ENCODE measurements at places on chromosomes 3 and 15.

DNA sequence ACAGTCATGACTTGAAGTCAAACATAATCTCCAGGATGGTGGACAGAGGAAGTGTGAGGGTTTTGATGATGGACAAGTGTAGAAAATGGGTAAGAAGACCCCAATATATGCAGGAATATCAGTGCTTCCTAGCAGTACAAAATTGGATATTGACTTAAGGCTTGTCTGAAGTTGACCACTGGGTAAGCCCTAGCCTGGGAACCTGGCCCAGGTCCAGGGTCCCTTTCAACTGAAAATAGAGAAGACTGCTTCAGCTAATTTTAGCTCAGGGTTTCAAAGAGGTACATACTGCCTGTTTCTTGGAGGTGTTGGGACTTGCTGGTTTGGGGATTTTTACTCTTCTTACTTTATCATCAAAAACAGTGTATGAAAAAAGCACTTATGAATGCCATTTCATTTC, 4.7 kb downstream of the NR1D2 start:
- DNase-seq: no peak

GRCh38 chr3:158991146-158991705, 189.4 kb downstream of the MFSD1 start:
- DNase-seq: no peak

- DNase-seq: no peak
These were observed 33.6 kb upstream of the DUT start for GRCh38 chr15:48297668-48298067.

GRCh38 chr3:27031476-27031875, 337.7 kb downstream of the NEK10 start:
- no peak for DNase-seq

GRCh38 chr3:140715035-140715434, 37.2 kb downstream of the TRIM42 start:
- no peak for DNase-seq

GRCh38 chr3:31636694-31637442, 104.1 kb downstream of the STT3B start:
- DNase-seq: no peak

DNA sequence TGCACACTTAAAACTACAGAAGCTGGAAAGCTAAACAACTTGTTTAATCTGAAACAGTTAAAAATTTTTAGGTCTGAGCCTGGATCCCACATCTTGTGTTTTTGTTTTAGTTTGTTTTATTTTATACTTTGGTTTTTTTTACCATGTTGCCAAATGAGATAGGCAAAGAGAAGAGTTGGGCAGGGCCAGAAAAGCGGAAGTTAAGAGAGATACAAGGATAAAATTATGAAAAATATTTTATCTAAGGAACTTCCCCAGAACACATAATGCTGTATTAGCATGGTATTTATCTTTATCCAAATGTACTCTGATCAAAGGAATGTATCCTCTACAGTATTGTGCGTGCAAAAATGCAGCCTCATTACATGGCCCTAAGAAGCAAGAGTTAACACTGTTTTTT, 50.7 kb downstream of the PROS1 start:
- DNase-seq: no peak

DNA sequence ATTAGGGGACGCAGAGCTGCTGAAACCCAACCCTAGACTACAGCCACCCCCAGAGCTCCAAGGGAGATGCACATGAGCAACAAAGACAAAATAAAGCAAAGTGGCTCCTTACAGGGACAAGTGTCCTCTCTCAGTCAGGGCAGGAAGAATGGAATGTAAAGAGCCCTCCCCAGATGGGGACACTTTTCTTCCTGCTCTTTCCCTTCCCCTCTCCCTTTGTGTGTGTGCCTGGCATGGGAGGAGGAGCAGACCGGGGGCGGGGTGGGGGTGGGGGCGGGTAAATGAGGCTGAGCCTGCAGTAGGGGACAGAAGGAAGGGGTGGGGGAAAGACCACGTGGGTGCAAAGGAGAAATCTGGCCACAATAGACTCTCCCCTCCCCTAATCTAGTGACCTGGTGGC, 37.4 kb downstream of the ACAA1 start:
- no peak for DNase-seq

GRCh38 chr3:38549486-38549885, 53.3 kb downstream of the EXOG start:
- no peak for DNase-seq

DNA sequence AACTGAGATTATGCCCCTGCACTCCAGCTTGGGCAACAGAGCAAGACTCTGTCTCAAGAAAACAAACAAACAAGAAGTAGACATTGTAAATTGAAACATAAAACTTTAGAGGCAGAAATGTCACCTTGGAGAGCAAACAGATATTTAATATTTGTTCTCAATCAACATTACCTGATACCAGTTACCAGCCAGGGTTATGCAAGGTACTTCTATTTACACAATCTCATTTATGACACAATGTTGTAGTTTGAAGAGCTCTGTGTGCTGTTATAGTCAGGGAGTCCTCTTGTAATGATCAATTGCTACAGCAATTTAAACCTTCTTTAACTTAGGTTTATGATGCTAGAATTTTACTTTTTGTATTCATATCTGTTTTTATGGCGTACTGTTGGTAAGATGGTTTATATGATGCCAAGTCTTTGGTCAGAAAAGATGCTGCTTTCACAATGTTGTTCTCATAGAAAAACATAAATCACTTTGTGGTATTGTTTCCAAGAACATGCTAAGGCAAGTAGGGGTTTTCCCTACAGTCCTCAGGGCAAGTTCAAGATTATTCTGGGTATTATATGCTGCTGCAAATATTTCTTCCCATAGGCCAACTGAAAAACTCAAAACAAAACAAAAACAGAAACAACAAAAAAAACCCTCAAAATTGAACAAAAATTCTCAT, 173.5 kb downstream of the TNIK start:
- no peak for DNase-seq

- no peak for DNase-seq
These were observed at the start of gene CCDC33 for GRCh38 chr15:74235962-74236361. TSS of gene CCDC33 (plus strand) at chr15:74236326. CDS start at chr15:74236720, 394 bp downstream.

GRCh38 chr3:123813876-123814275, 70.3 kb downstream of the MYLK start:
- DNase-seq: no peak

DNA sequence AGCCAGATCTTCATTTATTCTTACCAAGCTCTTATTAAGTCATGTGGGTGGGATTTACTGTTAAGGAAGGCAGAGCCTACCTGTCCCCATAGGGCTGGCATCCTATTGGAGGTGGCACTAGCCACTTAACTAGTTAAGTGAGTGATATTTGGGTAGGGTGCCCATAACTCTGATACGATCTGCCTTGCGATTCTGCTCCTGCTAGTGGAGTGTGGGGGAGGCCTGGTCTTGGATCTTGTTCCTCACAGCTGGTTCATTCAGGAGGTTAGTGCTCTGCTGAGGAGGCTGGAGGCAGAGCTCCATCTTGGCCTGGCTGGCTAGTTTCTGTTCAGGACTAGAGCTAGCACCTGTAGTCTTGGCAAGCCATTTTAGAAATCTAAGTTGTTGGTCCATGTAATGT, 9.3 kb downstream of the BAHD1 start:
- DNase-seq: no peak

GRCh38 chr15:40928821-40929659, at the start of gene DLL4:
TSS of gene DLL4 (plus strand) at chr15:40929340. CDS start at chr15:40929669, 329 bp downstream.
- DNase-seq: peak; percentile 43

GRCh38 chr3:196756732-196757131, 17.1 kb downstream of the PAK2 start:
- no peak for DNase-seq

DNA sequence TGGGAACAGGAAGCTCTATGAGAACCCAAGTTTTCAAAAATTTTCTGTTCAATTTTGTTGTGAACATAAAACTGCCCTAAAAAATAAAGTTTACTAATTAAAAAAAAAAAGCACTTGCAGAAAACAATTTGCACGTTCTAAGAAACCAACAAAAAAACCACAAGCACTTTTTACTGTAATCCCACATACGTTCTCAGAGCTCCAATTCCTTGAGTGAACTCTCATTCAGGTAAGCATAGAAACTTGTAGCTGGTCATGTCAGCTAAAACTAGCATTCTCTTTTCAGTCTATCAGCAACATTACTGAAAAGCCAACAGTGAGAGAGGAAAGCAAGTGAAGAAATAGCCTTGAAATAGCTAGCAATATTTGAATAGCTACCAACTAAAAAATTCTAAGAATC, 11.5 kb upstream of the TMF1 start:
- DNase-seq: no peak

GRCh38 chr3:37753428-37753827, 108.3 kb upstream of the CTDSPL start:
- DNase-seq: no peak

DNA sequence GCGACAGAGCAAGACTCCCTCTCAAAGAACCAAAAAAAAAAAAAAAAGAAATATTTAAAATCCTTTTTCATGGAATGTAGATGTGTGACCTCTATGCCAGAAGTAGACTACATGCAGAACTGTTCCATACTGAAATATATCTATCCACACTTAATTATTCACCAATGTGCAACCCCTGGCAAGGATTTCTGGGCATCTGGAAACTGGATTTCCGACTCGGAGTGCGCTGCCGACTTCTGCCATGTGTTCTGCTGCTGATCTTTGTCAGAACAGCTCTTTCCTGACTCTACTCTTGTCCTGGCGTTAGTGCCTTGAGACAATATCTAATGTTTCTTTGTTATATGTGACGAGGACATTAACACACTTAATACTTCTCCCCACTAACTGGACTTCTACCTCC, 11.7 kb downstream of the LIPH start:
- DNase-seq: no peak

GRCh38 chr3:131933665-131934064, 101.1 kb downstream of the CPNE4 start:
- no peak for DNase-seq

- no peak for DNase-seq
These were observed 138.0 kb upstream of the ALCAM start for GRCh38 chr3:105228696-105229095.

DNA sequence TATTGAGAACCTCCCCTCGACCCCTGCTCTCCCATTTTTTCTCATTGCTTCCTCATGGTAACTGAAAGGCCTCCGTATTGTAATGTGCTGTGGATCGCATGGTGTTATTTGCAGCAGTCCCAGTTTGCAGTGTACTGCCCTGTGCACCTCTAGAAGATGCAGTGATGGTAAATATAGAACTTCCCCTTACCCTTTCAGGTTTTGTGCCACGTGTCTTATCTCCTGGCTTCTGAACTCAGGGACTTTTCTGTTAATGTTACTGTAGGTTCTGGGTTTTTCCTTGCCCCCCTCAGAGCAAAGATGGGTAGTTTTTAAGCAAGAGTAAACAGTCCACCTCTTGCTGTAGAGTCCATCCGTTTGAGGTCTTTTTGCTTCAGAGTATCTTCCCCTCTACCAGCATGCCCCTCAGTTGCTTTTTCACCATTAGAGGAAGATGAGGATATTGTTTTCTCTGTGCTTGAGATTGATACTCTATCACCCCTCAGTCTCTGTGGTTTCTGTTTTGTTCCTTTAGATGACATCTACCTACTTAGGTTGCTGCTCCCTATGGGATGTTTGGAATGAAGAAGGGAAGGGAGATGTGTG, 22.4 kb downstream of the CHD2 start:
- DNase-seq: no peak

DNA sequence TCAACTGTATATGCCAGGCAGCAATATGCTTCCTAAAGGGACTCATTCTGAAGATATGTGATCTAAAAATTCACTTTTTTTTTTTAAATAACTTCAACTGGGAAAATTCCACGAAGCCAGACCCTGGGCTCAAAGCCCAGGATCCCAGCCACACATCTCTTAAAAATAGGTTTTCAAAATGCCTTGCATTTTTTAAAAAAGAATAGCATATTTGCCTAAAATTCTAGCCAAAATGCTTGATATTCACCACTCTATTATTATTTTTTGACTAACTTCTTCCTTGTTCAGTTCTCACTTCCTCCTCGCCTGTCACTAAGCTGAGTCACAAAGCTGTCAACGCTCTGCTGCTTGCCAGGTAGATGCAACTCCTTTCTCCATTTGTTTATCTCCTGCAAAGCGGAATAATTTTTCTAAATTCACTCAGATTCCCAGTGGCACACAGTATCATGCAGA, 28.0 kb upstream of the VGLL4 start:
- DNase-seq: no peak

DNA sequence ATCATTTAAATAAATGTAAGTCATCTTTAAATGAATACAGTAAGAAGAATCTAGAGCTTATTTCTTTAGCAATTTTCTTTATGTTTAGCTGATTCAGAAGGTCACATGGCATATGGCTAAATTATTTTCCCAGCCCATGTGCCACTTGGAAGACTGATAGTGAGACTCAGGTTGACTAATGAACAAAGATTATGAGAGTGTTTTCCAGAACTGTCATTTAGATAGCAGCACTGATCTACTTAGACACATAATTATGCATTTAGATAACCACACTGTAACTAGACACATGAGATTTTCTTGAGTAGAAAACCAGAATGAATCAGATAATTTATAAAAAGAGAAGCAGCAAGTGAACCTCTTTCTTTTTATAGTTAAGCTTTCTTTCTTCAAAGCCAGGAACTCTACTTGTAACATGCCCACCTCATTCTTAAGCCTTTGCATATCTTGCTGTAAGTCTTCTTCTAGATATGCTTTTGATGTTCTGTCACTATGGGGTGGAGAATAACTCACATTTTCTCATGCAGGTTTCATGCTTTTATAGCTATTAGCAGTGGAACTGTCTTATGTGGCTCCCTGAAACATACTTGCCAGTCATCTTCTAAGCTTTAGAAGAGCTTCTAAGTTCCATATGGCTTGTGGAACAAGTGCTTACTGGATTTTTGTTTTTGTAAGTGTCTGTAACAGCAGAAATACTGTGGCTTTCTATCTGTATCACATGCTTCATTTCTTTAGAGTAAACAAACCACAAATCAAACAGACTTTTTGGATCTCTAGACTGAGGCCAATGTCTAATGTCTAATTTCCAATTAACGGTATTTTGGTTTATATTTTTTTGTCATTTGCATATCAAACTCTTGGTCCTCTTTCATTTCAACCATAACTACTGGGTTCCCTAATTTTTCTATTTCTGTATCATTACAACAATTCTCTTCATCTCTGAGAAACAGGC, 101.4 kb downstream of the LMLN start:
- DNase-seq: no peak

DNA sequence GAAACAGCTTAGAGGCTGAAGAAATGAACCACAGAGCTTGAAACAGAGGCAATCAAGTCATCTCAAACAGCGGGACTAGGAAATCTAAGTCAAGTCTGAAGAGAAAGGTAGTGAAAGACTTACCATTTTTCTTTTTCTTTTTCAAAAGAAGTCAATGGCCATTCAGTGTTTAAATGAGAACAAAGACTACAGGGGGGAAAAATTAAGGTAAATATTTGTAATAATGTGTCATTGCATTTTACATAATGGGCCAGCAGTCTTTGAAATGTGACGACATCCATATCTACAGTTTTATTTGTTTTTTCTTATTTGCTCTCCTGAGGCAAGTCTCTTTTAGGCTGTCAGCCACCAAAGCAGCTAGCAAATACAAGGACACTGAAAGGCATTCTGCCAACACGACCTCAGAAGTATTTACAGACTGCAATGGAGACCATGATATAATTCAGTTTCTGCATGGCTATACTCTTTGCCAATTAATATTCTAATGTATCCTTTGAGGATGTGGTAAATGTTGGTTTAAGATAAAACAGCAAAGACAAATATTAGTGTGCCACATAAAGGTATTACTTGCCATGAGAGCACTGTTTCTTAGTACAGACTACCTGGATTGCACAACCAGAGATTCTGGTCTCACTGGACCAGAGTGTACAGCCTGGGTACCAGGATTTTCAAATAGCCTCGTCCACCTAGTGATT, 307.0 kb upstream of the THBS1 start:
- DNase-seq: no peak

GRCh38 chr3:156978481-156978961, 152.4 kb downstream of the LEKR1 start:
- no peak for DNase-seq
